DMS153 (cell line): ENCODE measurements at places on chromosomes 6 and 20.

DNA sequence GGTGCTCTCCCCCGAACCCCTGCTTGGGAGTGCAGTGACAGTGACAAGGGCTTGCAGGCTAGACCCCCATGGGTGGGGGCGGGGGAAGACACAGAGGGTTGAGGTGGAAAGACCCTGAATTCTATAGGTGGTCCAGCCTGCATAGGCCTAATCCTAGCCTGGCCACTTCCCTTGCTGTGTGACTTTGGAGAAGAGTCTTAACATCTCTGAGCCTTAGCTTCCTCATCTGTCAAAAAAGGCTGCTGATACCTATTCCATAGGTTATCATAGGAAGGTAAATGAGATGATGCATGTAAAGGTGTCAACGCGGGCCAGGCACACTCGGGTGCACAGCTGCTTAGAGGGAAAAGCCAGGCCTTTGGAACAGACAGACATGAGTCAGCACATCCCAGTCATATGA, 15.8 kb downstream of the BPIFB4 start:
- DNase-seq = no peak

DNA sequence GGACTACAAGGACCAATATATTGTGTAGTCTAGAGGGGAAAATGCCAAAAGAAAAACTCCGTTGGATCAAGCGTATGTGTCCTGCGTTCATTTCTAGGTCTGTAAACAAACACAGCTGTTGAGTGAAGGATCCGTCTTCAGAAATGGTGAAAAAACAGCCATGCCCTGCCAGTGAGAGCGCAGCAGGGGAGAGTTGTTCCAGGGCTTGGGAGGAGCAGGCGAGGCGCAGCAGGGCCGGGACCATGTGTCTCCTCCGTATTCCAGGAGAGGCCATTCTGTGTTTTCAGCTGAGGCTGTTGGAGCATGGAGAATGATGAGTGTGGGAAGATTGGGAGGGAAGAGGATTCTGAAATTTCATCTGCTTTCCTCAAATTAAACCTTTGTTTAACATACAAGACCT, 38.0 kb downstream of the BMP6 start:
- DNase-seq = peak; percentile 2

- no peak for DNase-seq
These were observed 288.3 kb downstream of the NRN1 start for GRCh38 chr6:5718231-5718947.

GRCh38 chr6:133245007-133245406, 3.9 kb downstream of the EYA4 start:
- DNase-seq = no peak

DNA sequence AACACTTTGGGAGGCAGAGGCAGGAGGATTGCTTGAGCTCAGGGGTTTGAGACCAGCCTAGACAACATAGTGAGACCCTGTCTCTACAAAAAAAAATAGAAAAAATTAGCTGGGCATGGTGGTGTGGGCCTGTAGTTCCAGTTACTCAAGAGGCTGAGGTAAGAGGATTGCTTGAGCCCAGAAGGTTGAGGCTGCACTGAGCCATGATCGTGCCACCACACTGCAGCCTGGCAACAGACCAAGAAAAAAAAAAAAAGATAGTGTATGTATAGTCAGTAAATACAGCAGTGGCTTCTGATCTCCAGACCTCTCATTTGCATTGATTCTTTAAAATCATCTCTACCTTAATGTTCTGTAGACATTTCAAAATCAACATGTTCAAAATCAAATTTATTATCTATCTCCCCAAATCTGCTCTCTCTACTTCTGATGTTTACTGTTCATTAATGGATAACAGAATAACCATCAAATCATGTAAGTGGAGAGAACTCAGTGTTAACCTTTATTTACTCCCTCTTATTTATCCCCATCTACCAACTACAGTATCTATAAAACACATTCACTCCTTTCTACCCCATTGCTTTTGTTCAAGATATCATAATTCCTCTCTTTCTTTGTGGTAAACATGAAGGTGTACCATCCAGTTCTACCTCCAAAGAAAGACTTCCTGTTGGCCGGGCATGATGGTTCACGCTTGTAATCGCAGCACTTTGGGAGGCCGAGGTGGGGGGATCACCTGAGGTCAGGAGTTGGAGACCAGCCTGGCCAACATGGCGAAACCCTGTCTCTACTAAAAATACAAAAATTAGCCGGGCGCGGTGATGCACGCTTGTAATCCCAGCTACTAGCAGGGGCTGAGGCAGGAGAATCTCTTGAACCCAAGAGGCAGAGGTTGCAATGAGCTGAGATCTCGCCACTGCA, 7.7 kb downstream of the PROCR start:
- no peak for DNase-seq

GRCh38 chr6:12024699-12025434, 12.8 kb downstream of the HIVEP1 start:
- no peak for DNase-seq

DNA sequence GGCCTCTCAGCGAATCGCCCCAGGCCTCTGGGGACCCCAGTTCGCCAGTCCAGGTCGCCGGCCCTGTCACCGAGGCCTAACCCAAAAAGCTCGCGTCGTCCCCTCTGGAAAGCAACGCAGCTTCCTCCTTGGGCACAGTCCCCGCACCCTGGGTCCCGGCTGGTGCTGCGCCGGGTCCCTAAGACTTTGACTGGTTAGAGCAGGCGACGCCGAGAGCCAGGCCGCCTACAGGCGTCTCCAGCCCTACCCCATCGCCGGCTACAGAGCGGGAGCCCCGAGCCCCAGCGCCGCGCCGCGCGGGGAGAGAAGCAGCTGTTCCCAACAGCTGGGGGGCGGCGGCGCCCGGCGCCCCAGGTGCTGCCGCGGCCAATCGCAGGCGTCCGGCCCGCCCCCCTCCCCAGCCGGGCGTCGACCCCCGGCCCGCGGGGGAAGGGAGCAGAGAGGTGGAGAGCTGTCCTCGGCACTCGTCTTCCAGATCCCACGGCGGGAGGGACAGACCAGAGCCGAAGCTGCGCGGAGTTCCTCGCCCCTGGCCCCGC, 540 bp upstream of the RBM24 start:
- DNase-seq = no peak
